ENCODE measurements at places on chromosomes 1 and 21.
A peak's percentile ranks its signal among the peaks of the same experiment; 100 is the strongest.

DNA sequence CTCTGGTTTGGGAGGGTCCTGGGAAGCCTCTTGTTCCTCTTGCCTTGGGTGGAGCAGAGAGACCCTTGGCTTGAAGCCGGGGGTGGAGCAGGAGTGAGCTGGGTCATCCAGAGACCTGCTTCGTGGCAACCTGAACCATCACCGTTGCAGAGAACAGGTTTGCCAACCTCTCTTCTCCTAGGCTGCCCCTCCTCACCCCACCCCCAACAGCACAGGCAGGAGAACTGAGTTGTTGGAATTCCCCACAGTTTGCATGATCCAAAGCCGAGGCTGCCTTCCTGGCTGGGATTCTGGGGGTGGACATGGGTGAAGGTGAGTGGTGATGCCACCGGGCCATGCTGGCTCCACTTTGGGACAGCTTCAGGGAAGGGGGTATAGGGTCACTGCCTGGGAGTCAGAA is 2.2 kb downstream of the WNT4 start:
- DNase-seq: no peak

DNA sequence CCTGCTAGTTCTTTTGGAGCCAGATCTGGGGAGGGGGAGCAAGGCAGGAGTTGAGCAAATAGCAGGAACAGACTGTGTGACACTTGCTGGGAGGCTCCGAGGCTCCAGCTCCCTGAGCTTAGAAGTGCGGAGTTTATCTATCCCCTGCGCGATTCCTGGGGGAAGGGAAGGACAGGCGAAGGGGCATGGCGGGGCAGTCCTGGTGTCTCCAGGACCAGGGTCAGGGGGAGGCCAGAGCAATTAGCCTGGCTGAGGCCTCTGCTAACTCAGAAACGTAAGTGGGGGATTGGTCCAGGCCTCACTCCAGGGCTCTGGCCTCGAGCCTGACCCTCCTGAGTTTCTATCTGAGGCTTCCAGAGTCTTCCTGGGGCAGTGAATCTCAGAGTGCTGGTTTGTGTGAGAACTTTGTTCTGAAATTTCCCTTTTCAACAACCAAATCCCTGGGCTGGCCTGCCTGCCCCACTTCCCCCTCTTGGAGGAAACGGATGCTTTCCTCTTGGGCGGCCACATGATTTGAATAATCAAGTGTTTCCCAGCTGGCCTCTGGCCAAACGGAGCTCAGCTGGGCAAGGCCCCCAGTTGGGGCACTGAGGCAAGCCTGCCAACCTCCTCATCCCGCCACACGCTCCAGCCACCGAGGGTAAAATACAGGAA is 15.6 kb downstream of the ALPL start:
- peak; percentile 87 for DNase-seq

DNA sequence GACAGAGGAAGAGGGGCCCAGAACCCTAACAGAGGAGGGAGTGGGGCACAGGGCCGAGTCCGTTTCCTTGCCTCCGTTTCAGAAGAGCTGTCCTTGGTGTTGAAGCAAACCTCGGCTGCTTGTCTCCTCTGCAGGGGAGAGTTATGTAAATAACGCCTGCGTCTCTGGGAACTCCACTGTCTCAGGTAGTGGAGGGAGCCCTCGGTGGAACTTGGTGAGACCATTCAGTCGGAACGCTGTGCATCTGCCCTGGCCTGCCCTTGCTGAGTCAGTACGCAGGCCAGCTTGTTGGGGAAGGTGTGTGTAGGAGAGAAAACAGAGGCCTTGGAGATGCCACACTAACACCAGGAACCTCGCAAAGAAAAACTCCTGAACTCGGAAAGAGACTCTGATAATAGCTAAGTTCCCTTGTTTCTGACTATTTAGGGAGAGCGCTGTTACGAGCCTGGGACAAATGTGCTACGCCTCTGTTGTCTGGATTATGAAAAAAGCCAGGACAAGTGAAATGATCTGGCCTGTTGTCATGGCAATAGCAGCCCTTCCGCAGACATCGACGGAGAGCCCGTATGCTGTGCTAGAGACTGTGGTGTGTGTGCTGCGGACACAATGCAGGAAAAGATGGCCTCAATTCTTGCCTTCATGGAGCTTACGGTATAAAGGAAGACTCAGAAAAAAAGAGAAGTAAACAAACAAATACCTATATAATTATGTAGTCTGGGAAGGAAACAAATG is 94.6 kb upstream of the AKT3 start:
- DNase-seq: no peak

- no peak for DNase-seq
Measured at GRCh38 chr1:209989525-209989924, 51.5 kb downstream of the SYT14 start.

GRCh38 chr1:231699784-231700183 is 73.2 kb downstream of the DISC1 start:
- DNase-seq: no peak

- DNase-seq: no peak
Measured at GRCh38 chr1:3077561-3077960, 8.6 kb downstream of the PRDM16 start.

GRCh38 chr1:218558271-218558810 is 213.2 kb downstream of the TGFB2 start:
- no peak for DNase-seq

- DNase-seq: no peak
Measured at GRCh38 chr1:96978901-96979300, 257.3 kb downstream of the PTBP2 start.

GRCh38 chr1:145878724-145879123 is 6.9 kb downstream of the ANKRD35 start:
- no peak for DNase-seq

DNA sequence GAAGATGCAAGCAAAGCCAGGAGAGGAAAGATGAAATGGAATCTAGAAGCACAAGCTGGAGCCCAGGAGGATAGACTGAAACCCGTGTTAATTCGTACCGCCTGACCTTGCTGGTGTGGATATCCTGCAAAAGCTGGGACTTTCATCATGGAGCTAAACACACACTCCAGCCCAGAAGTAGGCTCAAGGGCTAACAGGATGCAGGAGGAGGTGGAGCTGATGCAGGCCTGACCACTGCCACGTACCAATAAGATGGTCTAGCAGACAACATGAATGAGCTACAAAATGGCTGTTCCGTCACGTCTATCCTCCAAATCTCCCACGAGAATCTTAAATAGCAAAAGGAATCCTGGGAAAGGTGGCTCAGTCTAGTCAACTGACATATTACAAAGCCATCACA is 270.3 kb downstream of the SDCCAG8 start:
- DNase-seq: no peak

- DNase-seq: peak; percentile 27
Measured at GRCh38 chr1:183635099-183635605, 431 bp downstream of the ARPC5 start.

- no peak for DNase-seq
Measured at GRCh38 chr1:30966690-30967369, 58.3 kb upstream of the SDC3 start.

- no peak for DNase-seq
Measured at GRCh38 chr1:31460027-31460426, 47.0 kb downstream of the SERINC2 start.

GRCh38 chr1:29249170-29249691 is 12.9 kb downstream of the PTPRU start:
- DNase-seq: no peak

DNA sequence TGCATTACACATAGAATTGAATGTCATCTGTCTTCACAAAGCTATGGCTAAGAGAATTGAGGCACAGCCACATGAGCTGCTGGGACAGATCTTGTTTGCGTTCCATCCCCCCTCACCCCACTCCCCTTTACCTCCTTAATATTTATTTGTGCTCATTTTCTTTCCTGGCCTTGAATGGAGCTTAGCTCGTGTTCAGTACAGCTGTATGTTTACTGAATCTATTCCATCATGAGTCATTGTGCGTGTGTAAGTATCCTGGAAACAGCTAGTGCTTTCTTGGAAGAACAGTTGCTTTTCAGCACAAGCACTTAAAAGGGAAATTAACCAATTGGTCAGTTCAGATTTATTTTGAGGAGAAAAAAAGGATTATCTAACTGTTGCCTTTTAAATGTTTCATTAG is 14.7 kb downstream of the PROX1 start:
- DNase-seq: no peak

DNA sequence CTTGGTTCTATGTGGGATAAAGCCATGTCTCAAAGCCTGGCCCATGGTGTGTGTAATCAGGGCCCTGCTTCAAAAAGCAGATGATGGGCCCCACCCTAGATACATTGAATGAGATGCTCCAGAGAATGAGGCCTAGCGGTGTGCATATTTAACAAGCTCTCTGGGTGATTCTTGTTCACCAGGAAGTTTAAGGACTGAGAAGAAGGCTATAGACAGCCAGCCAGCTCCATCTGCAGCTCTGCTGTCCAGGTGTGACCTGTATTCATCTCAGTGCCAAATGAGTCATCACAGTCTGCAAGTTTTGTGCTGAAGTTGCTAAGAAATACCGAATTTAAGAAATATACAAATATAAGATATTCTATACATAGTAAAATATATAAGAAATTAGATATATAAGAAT is 182.0 kb upstream of the RUNX1 start:
- DNase-seq: no peak

GRCh38 chr1:53740621-53741105 is 1.7 kb upstream of the GLIS1 start:
- no peak for DNase-seq

DNA sequence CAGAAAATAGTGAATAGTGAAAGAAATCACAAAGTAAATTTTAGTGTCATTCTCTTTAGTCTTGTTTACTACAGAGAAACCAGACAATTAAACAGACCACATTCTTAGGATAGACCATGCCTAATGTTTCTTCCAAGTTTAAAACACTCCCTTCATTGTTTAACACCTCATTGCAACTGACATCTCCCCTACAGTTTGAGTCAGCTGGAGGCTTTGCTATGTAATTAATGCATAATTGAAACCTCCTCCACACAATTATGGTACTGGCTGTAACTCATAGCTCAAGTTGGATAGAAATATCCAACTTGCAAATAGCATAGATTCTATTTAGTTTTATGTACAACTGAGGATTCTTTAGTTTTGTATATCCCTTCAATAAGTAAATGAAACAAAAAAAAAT is 35.2 kb upstream of the B3GALT2 start:
- no peak for DNase-seq

GRCh38 chr1:63359561-63359960 is 7.9 kb upstream of the ALG6 start:
- DNase-seq: no peak

GRCh38 chr1:220698607-220699016 is 8.4 kb downstream of the C1orf115 start:
- DNase-seq: no peak

GRCh38 chr21:33279330-33279820 is 13.2 kb downstream of the IL10RB start:
- no peak for DNase-seq

DNA sequence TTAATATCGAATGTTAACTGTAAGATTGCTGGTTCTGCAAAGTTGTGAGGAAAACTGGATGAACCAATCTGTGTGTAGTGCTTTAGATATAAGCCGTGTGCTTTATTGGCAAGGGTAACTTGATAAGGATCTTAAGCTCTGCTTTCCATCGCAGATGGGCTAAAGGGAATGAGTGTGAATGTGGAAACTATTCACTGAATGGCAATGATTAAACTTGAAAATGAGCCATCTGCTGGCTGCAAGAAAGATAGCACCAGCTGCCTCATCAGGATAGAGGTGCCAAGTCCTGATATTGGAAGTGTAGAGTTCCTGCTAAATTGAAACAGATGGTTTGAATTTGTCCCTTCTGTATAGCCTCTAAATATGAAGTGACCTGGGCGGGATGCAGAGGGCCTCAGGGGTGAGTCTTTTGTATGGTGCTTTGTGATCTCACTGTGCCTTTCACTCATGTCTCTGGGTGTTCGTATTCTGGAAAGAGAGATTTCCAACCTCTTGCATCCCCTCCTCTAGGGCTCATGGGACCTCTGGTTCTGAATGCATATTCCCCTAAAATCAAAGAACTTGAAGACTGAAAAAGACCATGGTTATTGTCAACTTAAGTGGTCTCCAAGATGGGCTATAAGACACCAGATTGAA is 9.2 kb downstream of the FCRL3 start:
- no peak for DNase-seq

GRCh38 chr1:6033986-6034749 is 11.5 kb upstream of the KCNAB2 start:
- peak; percentile 97 for DNase-seq

- DNase-seq: no peak
Measured at GRCh38 chr1:234355782-234356510, 17.3 kb upstream of the COA6 start.

DNA sequence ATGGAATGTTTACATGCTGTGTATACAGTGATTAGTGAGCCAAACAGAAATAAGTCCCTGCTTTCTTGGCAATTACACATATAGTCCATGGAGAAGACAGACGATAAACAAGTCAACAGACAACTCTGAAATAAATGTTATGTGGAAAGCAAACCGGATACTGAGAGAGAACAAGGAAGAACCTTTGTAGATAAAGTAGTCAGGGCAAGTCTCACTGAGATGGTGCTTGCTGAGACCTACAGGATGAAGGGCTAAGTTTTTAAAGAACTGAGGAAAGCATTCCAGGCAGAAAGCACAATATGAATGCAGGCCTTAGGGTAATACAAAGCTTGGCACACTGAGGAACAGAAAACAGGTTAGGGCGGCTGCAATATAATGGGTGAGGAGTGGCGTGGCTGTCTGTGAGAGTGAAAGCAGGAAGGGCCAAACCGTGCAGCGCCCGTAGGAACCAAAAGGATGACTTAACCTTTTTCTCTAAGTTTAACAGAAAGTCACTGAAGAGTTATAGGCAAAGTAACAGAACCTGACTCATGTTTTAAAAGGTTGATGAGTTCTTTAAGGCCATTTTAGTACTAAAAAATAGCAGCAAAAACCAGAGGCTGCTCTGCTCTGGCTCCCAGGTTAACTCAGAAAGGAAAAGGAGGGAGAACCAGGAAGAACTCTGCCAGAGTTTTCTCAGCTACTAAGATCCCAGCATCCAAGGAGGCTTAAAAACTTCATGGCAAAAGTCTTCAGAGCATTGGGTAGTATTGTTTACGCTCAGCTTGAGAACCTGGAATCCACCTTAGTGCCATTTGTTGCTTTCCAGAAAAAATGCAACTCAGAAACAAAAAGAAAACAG is 8.7 kb upstream of the TTF2 start:
- no peak for DNase-seq

Measured in posterior cingulate gyrus (tissue), 11 donors.